ENCODE measurements at places on chromosomes 7 and 10. TPM values are rescaled to one million over a fixed set of nuclear protein-coding genes. Genes with fewer than 3 reads are reported as not detected.
A peak's percentile ranks its signal among the peaks of the same experiment; 100 is the strongest.

DNA sequence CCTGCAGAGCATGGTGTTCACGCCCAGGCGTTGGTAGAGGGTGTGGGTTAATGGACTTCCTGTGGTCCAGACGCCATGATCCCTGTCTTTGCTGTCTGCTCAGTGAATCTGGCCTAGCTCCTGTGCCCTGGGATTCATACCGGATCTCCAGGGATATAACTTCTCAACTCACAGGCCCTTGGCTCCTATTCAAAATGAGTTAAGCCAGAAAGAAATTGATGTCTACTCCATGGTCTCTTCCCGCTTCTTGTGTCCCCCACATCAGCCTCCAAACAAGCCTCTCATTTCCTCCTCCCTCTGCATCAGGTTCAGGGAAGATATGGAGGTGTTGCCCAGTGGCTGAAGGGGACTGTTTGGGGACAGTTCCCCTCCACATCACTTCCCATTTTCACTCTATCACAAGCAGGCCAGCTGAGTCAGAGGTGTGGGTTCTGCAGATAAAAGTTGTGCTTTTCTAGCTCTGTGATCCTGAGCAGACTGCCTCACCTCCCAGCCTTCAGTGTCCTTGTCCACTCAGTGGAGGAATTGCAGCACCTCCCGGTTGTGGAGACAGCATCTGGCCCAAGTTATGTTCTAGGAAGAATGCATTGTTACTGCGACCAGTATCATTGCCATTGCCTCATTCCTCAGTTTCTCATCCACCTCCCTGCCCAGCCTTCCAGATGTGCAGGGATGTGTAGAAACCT, 22.5 kb downstream of the AKR1E2 start:
- DNase-seq, result no peak

DNA sequence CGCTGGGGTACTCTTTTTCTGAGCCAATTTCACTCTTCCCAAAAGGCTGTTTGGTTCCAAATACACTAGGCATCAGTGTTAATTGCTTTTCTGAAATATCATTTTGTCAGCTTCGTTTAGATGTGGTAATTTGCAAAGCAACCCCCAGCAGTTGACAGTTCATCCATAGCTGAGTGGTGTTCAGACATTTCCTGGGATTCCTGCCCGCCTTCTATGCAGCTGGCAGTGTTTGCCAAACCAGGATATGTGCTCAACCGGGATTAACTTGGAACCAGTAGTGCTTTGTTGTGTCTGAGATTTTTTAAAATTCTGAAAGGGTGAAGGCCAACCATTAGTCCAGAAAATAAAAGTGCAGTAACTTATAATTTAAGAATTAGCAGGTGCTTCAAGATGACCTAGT, 25.2 kb upstream of the MKLN1 start:
- DNase-seq, result no peak

DNA sequence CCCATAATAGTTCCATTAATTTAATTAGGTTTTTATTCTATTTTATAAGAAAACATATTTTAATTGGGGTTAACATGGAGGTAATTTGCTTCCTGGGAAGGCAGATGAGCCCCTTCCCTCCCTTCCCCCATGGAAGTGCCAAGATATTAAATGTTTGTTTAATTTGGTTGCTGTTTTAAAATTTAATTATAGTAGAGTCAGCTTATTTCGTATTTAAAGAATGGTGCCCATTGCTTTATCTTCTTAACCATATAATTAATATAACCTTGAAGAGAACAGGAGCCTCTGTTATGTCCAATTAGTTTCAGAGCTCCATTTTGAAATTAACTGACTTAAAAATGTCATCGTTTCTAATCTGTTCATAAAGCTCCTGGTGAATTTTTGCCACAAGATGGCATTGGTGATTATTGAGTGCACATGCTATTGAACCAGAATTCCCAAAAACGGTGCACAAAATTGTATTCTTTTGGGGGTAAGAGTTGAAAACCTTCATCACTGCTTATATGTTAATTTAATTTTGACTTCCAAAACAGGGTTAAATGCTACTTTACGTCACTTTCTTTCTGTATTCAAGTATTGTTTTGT, 26.0 kb downstream of the KLHDC10 start:
- DNase-seq, result no peak

DNA sequence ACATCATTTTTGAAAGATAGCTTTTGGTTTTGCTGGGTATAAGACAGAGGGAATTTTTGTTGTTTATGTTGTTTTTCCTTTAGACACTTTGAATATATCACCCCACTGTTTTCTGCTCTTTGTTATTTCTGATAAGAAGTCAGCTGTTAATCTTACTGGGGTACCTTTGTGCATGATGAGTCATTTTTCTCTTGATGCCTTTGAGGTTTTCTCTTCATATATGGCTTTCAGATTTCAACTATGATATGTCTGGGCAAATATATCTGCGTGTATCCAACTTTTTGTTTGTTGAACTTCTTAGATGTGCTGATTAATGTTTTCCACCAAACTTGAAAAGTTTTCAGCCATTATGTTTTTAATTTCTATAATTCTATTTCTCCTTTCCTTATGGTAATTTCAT, 208.6 kb upstream of the TMEM72 start:
- no peak for DNase-seq

- no peak for DNase-seq
Measured at GRCh38 chr10:98959379-98959778, 276.3 kb downstream of the HPSE2 start.

Gene SVOPL
- not detected for polyA plus RNA-seq

GRCh38 chr10:117537904-117538524, 4.5 kb upstream of the EMX2 start:
- DNase-seq, result no peak

DNA sequence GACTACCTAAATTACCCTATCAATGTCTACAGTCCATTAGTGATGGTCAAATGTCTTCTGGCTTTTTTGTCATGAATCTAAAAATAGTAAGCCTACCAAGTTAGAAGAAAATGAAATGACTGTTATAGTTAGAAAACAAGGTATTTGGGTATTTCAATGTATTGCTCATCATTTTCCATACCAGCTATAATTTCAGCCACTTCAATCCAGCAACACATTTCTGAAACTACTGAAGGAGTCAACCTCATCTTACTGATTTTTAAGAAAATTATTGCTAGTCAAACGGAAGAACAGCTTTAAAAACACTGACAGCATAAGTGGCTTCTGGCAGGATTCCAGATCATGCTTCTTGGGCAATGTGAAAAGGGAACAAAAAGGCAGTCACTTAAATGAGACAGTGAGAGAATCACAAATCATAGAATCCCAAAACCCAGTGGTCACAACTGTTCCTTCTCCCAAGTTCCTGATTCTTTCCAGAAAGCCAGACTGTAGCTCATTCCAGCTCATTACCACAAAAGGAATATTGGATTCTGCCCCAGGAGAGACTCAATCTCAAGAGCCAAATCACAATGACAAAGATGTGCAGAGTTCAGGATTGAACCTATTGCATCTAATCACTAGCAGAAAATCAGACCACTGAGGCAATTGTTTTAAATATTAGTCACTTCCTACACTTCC, 61.2 kb upstream of the LRRN3 start:
- DNase-seq, result no peak

Gene COBL
- polyA plus RNA-seq, result 57.3 TPM

DNA sequence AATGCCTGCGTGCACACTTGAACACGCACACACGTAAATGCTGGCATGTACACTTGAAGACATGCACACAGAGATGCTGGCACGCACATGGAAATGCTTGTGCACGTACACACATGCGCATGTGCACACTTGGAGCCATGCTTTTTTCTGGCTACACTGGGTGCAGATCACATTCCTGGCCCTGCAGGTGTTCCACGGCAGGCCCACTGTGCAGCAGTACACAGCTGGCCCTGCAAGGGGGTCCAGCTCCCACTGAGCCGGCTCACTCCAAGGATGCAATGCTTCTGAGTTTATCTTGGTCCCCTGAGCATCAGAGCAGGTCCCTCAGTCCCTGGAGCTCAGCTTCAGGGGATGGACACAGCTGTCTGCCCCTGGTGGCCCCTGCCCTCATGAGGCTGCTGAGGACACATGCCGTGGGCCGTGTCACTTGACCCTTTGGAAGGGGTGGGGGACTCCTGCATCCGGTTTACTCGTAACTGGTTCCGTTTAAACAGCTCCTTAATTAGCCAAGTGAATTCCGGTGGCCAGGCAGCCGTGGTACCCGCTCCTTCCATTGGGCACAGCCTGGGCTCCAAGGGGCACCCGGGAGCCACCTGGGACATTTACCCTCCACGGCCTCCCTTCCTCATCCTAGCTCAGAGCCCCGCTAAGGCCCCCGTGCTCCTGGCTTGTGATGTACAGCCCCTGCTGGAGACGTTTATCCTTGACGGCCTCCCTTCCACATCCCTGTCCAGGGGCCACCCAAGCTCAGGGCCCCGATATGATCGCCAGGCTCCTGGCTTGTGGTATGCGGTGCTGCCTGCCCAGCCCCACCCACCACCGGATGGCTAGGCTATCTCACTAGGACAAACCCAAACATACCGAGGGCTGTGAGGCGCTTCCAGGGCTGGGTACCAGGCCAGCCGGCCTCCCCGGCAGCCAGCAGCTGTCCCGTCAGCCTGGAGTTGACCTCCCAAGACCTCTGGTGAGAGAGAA, 39.5 kb upstream of the DPYSL4 start:
- DNase-seq, result peak; percentile 42

DNA sequence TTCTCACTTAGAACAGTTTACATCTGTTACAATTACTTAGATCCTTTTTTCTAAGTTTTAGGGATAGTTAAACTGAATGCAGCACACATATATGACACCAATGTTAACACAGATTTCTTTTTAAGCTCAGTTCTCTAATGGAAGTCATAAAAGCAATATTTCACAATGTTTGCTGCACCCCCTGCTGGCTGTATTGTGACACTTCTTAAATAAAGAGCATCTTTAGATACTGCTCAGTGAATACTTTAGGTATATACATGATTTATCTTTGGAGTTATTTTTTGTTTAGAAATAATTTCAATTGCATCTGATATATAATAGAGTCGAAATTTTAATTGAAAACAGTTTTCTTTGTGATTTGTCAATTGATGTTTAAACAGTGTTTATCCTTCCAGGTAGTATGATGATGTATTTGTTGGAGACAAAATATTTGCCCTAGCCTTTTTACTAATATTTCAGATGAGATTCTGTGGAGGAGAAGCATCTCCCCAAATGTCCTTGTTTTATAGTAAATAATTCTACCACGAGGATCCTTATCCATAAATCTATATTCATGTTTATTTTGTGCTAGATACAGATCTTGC, 174.4 kb downstream of the ST7 start:
- no peak for DNase-seq

Gene UTF1
- not detected for polyA plus RNA-seq

GRCh38 chr10:3094609-3095036, 27.3 kb downstream of the PFKP start:
- DNase-seq, result no peak

Gene NRG3
- polyA plus RNA-seq, result not detected

Gene AS3MT
- 5.2 TPM for polyA plus RNA-seq
